ENCODE measurements at places on chromosomes 2 and 18.

- no peak for DNase-seq
Measured at GRCh38 chr18:321865-322467, 54.1 kb upstream of the THOC1 start.

- no peak for DNase-seq
Measured at GRCh38 chr2:97752342-97753334, 39.3 kb downstream of the ZAP70 start.

GRCh38 chr2:133568172-133568571 lies at the start of gene NCKAP5:
Gene NCKAP5 (minus strand): TSS chr2:133568463. CDS start chr2:133517526, 50,937 bp downstream.
- no peak for DNase-seq

- DNase-seq, result no peak
Measured at GRCh38 chr2:190365499-190366204, 22.3 kb downstream of the INPP1 start.

- DNase-seq, result no peak
Measured at GRCh38 chr2:71675296-71675695, 221.9 kb downstream of the DYSF start.

- no peak for DNase-seq
Measured at GRCh38 chr2:85611217-85611704, 605 bp downstream of the C2orf68 start.

DNA sequence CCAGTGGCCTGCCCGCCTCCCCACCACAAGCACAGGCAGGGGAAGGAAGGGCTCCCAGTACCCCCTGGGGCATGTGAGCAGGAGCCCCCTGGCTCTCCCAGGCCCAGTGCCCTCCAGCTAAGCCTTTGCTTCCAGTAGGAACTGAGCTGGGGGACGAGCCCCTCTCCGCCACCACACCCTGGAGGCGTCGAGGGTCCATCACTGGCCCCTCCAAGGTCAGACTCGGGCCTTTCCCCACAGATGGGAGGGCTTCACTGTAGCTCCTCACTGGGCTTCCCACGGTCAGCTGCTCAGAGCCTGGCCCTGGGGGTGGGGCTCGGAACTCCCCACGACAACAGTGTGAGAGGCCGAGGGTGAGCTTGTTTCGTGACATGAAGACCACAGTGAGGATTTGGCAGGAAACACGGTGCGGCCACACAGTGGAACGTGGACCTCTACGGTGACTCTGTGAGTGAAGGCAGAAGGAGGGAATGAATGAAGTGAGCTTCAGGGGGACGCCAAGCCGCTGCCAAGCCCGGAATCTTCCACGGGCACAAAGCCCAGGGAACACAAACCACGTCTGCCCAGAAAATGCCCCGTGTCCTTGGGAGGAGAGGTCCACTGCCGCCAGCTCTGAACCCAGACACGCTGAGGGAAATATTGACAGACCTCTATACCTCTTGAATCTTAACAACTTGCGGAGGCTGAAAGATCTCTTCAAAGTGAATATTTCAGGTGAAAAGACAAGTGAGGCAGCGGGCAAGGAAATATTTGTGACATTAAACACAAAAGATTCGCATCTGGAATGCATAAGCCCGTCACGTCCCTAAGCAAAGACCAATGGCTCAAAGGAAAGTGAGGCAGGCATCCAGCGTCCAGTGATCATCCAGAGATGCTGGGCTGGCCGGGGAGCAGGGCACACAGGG lies 144.8 kb upstream of the GPC1 start:
- no peak for DNase-seq
